ENCODE measurements at places on chromosomes 6 and 20.

DNA sequence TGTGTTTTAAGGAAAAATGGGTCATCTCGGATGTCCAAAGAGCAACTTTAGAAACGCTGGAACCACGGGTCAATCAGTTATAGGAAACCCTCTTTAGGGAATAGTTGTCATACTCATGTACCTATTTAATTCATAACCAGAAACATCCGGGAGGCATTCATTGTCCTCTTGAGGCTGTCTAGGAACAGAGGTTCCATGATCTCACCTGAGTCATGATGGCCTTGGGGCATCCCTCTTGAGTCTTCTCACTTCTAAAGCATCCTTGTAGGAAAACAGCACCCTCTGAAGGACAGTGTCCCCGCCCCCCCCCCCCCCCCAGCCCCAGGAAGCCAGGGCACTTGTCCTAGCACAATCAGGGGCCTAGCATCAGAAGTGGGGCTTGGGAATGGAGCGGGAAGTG lies 46.3 kb upstream of the CDH4 start:
- no peak for DNase-seq

- DNase-seq: no peak
Observed at GRCh38 chr6:109705258-109705657, 14.2 kb downstream of the FIG4 start.

DNA sequence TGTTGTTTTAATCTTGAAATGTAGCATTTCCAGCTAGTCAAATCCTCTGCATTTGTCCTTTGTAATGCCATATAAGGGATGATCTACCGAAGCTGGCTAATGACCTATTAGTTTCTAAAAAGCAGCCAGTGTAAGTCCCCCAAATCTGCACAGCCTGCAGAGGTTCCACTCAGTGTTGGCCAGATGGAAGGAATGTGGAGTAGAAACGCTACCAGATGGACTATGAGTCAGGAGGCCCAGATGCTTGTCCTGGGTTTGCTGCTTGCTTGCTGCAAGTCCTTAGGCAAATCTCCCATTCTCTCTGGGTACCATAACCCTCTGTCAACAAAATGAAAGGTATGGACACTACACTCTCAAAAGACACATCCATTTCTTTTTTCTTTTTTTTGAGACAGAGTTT lies 149.8 kb downstream of the BTBD9 start:
- no peak for DNase-seq

DNA sequence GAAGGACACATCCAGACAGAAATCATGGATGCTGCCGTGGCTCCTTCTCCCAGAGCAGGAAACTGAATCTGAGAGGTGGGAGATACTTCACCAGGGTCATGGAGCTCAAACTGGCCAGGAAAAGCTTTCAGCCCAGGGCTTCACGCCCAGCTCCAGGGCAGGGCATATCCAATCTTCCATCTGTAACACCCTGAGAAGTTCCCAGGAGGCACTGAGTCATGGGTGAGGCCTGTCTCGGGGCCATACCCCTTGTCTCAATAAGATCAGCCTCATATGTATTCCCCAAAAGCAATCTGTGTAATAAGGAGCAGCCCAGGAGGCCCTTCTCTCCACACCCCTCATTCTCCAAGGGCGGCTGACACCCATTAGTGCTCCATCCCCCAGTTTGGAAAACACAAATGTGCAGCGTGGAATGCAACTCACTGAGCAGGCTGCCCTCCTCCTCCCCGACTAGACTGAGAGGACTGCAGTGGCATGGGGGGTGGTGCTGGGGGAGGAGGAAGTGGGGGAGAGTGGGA lies 439.3 kb upstream of the SULF2 start:
- no peak for DNase-seq

DNA sequence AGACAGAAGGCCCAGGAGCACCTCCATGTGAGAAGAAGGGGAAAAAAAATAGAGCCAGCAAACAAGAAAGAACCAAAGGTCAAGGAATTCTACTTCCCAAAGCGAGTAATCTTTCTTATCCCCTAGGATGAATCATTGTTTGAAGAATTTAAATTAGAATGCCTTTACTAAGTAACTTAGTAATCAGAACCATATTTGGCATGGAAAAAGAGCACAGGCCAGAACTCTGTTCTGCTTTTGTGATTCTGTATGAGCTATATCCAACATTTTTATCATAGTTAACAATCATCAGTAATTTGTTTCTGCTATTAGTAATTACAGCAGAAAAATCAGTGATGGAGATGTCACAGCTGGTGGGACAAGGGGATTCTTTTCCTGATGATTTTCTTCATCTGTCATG lies 228.8 kb upstream of the FAM83B start:
- DNase-seq: no peak

GRCh38 chr6:36912586-36912985 lies 26.8 kb downstream of the C6orf89 start:
- DNase-seq: no peak

DNA sequence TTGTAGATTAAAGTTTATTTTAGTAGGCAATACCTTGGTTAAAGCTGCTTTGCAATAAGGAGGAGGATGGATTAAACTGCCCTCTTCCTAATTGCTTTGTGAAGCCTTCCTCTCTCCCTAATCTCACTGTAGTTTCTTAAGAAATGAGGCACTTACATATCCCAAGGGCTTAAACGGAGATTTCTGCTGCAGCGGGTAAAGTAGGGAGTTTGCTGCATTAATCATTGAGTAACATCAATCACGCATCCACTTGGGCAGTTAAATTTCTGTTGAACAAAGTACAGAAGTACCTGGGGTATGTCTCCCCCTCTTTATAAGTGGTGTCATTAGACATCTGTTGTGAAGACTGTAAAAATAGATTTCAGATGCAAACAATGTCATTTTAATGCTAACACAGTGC lies 29.5 kb upstream of the ARID1B start:
- peak; percentile 23 for DNase-seq

DNA sequence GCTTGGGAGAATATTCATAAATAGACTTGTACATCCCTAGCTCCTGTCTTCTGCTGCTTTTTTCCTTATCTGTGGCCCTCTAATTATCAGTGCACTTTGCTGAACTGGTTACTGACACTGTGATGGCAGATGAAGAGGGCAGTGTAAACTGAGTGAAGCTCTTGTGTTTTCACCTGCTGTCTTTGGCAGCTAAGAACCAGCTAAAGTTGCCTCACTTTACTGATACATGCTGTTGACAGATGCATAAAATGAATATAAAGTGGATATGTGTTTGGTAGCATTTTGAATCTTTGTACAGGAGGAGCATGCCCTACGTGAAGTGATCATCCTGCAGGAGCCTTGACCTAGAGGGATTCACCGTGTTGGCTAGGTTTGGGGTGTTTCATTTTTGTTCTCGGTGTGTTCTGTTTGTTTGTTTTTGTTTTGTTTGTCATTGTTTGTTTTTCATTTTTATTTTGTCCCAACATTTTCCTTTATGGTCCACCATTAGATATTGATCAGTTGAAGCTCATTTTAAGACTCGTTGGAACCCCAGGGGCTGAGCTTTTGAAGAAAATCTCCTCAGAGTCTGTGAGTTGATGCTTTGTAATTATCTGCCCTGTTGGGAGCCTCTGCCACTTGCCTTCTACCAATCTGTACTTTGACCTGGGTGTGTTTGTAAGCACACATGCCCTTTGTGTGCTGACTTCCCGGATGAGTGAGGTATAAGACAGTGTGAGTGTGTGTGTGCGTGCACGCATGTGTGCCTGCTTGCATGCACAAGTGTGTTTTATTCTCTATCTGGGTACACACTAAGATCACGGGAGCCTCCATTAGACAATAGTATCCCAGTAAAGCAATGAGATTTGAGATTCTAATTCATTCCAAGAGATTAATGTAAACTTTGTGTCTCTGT lies 34.6 kb upstream of the MAPK13 start:
- DNase-seq: no peak

GRCh38 chr20:17530716-17531664 lies at the start of gene BFSP1:
Gene BFSP1 (minus strand): TSS chr20:17531379. CDS start chr20:17531329, 50 bp downstream.
- no peak for DNase-seq

DNA sequence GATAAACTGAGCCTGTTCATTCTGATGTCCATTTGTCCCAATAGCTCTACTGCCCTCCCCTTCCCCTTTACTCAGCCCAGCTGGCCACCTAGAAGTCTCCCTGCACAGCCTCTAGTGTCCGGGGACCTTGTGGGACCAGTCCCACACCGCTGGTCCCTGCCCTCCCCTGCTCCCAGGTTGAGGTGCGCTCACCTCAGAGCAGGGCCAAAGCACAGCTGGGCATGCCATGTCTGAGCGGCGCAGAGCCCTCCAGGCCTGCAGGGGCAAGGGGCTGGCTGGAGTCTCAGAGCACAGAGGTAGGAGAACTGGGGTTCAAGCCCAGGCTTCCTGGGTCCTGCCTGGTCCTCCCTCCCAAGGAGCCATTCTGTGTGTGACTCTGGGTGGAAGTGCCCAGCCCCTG lies 24.7 kb upstream of the FANCE start:
- DNase-seq: no peak

All from D721Med (cell line).